ENCODE measurements at places on chromosomes 3 and 15. TPM values are rescaled to one million over a fixed set of nuclear protein-coding genes. Genes with fewer than 3 reads are reported as not detected.

DNA sequence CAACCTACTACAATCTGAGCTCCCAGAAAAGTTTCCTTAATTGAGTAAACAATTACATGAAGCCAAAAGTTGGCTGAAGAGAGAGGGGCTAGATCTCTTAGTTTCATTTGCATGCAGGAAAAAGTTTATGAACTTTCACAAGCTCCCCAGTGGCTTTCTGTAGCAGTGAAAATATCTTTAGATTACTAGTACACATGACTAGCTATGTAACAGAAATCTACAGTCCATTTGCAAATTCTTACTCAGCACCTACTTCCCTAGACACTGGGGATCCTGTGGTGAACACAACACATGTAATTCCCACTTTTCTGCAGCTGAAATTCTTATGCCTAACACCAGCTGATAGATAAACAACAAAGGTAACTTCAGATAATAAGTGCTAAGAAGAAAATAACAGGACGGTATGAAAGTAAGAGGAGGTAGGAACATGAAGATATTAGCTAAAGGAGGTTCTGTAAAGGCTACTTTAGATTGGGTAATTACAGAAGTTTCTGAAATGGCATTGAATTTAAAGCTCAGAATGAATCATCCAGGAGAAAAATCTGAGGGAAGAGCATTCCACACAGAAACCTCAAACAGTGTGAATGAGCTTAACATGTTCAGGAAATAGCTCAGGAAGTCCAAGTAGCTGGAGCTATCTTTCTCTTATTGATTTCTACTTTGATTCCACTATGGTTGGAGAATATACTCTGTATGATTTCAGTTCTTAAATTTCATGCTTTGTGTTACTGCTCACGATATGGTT, 204.8 kb downstream of the MAGI1 start:
- no peak for DNase-seq

- no peak for DNase-seq
Measured at GRCh38 chr15:66873856-66874255, 171.8 kb downstream of the SMAD6 start.

DNA sequence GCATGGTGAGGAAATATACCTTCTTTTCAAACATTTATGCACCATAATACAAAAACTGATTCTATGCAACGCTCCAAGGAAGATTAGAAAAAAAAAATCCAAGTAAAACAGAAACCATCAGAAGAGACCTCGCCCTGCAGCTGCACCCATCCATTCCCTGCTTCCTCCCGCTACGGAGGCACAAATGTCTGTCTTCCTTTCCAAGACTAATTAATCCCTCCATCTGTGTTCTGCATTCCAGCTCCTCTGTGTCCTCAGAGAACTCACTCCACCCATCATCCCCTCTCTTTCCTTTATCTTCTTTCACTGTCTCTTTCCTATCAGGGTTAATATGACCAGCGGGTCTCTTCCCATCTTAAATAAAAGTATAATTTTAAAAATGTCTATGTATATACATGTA, 196.1 kb downstream of the ADAMTSL3 start:
- DNase-seq: no peak

GRCh38 chr15:61318301-61318700, 89.2 kb upstream of the RORA start:
- DNase-seq: no peak

The SPESP1 gene
- total RNA-seq: 1.4 TPM

DNA sequence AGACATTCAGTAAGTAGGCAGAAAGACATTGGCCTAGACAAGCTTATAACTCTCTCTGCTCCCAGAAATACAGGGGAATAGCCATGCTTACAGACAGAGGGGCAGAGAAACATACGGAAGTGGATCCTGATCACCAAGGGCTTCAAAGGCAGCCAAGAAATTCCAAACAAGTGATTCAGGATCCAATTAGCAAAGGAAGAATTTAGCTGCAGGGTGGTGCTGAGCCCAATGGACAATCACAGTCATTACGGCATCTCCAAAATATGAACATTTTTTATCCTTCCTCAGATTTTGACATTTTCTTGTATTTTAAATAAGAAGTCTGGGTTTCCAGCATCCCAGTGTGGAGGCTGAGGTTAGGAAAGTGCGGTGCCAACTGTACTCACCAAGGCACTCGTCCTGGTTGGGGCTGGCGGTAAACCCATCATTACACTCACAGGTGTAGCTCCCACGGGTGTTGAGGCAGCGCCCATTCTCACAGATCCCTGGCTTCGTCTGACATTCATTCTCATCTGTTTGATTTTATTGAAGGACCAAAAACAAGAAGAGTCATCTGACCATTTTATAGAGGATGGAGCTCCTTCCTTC, 96.8 kb downstream of the DUT start:
- DNase-seq: no peak

The ENTPD3 gene
- total RNA-seq: 11.6 TPM

- DNase-seq: no peak
Measured at GRCh38 chr3:72797773-72798543, 50.3 kb downstream of the SHQ1 start.

DNA sequence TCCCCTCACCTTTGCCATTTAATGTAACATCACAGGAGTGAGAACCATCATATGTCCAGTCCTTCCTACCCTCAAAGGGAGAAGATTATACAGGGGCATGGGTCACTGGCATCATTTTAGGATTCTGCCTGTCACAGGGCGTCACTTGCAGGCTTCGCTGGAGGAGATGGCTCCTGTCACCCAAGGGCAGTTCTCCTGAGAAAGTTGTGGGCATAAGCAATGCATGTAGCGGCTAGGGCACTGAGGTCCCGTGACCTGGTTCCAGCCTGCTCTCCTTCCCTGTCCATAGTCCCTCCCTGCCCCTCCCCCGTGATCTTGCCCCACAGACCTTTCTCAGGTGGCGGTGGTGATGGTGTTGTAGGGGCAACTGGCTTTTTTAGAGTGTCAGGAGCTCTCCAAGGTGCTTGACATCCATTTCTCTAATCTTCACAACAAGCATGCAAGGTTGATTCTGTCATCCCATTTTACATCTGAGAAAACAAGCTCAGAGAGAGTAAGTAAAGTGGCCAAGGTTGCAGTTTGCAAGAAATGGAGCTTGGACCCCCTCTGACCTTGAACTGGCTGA, 241.5 kb upstream of the CTDSPL start:
- DNase-seq: no peak

The ZNF774 gene
- 1.9 TPM for total RNA-seq

DNA sequence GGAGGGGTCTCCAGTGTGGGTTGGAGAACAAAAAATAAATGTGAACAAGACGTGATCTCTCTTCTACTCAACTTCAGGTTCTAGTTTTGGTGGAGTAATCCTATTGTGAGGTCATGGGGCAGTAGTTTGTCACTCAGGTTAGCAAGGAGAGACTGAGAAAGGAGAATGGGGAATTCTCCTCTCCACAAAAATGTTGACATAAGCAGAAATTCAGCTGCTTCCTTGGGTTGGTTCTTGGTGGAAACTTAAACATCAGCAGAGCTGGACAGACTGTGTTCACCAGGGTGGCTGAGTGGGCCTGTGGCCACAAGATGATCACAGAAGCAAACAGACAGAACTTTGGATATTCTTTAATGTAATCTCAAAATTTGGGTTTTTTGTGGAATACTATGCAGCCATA, 78.7 kb downstream of the EPHB1 start:
- DNase-seq: no peak

The NR2E3 gene
- 0.19 TPM for total RNA-seq

DNA sequence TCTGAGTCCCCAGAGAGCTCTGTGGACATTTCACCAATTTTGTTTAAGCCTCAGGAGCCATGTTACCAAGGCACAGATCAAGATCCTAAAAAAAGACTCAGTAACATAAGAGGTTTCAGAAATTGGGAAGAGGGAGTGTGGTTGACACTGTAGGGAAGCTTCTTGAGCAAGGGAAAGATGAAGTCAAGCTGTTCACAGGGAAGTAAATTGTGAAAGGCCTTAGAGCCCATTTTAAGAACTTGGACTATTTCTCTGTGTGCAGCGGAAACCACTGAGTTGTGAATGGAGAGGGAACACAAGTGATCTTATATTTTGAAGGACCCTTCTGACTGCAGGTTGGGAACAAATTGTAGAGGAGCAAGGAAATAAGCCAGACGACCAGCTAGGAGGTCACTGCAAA, 18.7 kb downstream of the BCL2A1 start:
- no peak for DNase-seq

DNA sequence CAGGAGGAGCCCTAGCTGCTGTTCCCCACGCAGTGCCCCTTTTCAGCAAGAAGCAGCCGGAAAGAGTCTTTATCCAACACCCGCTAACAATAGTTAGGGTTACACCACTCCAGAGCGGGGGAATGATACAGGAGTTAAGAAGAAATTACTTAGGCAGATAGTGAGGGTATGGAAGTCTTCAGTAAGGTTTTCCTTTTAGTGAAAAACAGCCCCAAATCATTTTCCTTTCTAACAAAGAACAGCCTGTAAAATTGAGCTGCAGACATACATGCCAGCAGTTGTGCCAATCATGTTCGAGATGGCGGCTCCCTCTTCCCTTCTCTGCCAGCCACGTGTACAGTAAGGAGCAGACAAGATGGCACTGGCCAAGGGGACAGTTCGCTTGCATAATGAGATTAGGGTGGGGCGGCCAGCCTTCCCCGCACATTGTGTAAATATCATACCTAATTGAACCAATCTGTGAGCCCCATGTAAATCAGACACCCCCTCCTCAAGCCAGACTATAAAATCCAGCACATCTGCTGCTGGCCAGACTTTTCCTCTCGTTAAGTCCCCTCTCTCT, 18.5 kb upstream of the SENP5 start:
- no peak for DNase-seq

GRCh38 chr3:77707281-77707680, 667.4 kb downstream of the ROBO2 start:
- DNase-seq: no peak

DNA sequence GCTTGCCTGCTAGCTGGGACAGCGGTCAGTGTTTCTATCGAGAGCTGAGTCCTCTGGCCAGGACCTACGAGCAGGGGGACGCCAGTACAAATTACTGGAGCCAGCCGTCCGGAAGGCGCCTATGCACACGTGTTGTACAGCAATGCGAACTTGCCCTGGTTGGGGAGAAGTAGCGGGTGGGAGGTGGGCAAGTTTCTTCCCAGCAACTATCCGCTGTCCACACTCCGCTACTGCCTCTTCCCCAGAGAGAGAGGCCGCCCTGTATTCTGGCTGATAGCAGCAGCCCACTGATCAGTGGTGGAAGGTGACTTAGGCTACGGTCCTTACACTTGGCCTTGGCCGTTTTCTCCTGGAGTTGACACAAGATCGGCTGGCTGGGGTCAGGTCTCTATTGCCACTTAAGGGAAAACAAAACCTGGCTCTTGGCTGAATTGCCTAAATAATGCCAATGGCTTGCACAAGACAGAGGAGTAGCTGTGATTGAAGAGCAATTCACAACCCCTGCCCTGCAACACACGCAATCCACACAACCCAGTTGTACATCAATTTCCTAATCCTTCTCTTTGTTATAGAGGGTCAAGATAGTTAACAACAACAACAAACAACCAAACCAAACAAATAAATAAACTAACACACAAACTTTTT, 12.8 kb upstream of the SHC4 start:
- no peak for DNase-seq

The PP2D1 gene
- not detected for total RNA-seq
